Activated CD4-positive, alpha-beta T cell treated with anti-CD3 and anti-CD28 coated beads, Interleukin-2, amount 50 U/mL, for 48 hours (primary cell): ENCODE measurements at places on chromosomes 2 and 18.

- no peak for DNase-seq
Observed at GRCh38 chr2:85666435-85667316, 1.3 kb downstream of the SFTPB start.

GRCh38 chr2:205169464-205169863 is 512.8 kb upstream of the NRP2 start:
- DNase-seq, result no peak

GRCh38 chr2:9806298-9806610 is 37.0 kb upstream of the TAF1B start:
- DNase-seq, result no peak

DNA sequence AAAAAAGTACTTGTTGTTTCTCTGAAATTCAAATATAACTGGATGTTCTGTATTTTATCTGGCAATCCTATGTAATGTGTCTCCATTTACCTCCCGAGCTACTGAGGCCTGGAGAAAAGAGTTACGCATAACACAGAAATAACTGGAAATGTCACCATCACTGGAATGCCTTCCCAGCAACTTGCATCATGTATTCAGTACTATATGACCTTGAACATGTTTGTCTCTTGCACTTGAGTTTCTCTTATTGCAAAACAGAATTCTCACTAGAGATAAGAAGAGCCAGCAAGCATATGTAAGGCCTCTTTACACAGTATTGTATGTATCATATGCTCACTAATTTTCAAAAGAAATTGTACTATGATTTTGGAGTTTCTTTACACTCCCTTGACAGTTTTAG is 99.6 kb upstream of the CTAGE1 start:
- DNase-seq, result no peak

DNA sequence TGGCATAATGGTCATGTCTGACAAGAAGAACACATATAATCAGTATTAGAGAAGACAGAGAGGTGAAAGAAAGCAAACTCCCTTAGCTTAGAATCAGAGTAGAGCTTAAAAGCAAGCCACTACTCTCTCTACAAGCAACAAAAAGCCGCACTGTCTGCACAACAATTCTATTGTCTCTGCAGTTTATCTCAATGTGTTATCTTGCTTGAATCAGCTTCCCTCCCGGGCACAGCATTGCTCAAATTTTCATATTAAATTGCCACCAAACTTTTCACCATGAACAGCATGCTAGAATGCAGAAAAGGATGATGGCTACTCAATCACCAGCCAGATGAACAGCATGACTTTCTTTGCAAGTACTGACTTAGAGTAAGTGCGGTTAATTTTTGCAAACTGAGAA is 356.0 kb upstream of the KYNU start:
- DNase-seq, result no peak

GRCh38 chr2:55010149-55010591 is 40.1 kb downstream of the RTN4 start:
- DNase-seq, result peak; percentile 8

- DNase-seq, result no peak
Observed at GRCh38 chr18:75269124-75269680, 58.6 kb downstream of the TSHZ1 start.

- no peak for DNase-seq
Observed at GRCh38 chr2:29220506-29221270, 105.5 kb downstream of the CLIP4 start.

DNA sequence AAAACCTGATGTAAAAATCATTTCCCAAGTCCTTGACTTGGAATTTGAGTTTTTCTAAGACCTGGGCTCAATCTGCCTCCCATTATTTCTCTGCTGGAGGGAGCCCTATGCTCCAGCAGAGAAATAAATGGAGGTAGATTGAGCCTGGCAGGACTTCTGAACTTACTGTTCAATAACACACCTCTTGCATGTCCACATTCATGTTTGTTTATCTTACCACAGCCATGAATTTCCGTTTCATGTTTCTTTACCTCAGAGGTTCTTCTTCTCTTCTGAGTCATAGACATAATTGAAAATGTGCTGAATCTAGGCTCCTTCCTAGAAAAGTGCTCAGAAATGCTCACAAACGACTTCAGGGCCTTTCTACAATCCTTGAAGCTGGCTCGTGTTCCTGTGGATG is 170.8 kb downstream of the PMAIP1 start:
- no peak for DNase-seq

DNA sequence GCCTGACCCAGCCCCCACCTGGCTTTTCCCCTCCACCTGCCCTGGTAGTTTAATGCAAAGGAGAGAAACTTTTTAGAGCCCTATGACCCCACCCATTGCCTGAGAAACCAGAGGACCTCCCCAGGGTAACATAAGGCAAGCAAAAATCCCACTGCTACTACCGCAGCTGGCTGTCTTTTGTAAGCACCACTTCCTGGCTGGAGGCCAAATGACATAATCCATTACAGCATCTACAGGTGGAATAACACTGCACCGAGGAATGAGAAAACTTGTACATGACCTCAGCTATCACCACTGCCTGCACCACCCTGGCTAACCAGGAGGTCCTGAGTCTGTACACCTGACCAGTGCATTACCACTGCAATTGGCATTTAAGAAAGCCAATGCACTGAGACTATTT is 149.6 kb upstream of the GALNT5 start:
- DNase-seq, result no peak

DNA sequence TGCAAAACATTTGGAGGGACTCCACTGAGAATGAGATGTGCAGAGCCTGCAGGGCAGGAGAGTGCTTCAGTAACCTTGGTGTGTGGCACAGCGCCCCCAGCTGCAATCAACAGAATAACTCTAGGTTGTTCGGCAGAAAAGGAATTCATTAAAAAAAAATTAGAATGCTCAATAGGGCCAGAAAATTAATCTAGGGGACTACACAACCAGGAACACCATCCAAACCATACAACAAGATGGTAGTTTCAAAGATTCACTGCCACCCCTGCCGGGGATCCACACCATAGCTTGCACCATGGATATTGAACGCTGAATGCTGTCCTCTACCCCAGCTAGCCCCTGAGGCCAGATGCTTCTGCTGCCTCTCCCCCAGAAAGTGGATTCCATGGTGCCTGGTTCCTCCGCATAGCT is 50.1 kb downstream of the THUMPD2 start:
- peak; percentile 46 for DNase-seq

DNA sequence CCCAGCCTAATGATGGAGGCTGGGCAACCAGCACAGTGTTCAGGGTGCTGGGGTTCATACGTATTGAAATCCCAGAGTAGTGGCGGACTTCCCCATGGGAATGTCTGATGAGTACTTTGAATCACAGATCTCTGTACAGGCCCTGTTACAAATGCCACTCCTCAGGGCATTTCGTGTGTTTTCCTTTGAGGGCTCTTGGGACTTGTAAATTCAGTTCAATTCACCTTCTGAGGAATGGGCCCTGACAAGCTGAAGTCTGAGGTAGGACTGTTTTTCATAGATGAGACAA is 288 bp upstream of the RDH14 start:
- no peak for DNase-seq

GRCh38 chr18:67783196-67783946 is 266.9 kb upstream of the DSEL start:
- DNase-seq, result no peak

DNA sequence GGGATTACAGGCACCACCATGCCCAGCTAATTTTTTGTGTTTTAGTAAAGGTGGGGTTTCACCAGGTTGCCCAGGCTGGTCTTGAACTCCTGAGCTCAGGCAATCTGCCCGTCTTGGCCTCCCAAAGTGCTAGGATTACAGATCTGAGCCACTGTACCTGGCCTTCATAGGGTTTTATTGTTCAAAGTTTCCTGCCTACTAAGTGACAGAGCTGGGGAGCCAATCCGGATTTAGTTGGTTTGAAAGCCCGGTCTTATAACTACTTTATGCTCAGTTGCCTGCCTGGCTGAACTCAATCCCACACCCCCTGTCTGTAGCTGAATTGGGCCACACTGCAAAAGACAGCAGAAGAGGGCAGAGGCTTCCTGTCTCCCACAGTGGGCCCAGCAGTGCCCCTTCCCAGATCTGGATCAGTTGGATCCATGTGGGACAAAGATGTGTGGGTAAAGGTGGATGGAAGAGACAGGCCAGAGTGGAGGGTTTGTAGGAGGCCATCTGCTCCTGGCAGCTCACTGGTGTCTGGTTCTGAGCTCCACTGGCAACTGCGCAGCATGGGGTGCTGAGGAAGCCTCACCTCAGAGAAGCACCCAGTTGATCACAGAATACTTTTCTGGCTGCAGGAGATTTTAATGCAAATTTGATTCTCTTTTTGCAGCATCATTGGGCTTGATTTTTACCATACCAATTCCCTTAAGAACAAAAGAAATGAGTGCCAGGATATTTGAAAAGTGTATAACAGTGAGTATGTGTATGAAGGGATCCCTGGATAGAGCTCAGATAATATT is 144.9 kb downstream of the DDX1 start:
- no peak for DNase-seq

- DNase-seq, result no peak
Observed at GRCh38 chr2:120347396-120348060, 1.6 kb downstream of the INHBB start.

- no peak for DNase-seq
Observed at GRCh38 chr2:99662761-99663341, 173.0 kb upstream of the REV1 start.

DNA sequence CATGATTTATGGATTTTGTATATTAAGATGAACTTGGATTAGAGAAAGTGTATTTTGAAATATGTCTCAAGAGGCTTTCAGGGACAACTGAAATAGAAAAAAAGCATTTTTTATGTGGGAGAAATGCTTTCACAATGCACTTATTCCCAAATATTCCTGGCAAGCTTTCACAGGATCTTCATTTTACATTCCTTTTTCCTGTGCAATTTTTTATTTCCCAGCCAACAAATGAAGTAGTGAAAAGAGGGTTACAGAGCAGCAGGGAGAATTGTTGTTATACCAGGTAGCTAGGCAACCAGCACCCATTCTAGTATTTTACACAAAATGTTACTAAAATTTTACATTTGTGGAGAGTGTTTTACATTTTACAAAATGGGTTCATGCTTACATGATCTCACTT is 167.0 kb upstream of the RPRM start:
- DNase-seq, result no peak

GRCh38 chr2:190698895-190699294 is 50.0 kb downstream of the NAB1 start:
- no peak for DNase-seq

GRCh38 chr18:24629921-24630320 is 169.5 kb downstream of the HRH4 start:
- DNase-seq, result no peak

- no peak for DNase-seq
Observed at GRCh38 chr18:58535340-58536201, 93.3 kb downstream of the ALPK2 start.

DNA sequence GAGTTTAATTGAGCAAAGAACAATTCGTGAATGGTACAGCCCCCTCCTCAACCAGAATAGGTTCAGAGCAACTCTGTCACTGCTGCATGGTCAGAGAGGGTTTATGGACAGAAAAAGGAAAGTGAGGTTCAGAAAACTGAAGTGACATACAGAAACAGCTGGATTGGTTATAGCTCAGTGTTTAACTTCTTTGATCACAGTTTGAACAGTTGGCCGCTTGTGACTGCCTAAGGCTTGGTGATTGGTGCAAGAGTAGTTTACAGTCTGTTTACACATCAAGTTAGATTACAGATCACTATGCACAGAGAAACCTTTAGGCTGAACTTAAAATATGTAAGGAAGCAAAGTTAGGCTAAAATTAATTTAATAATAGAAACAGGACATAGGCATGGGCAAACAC is 459.2 kb downstream of the KCNJ3 start:
- DNase-seq, result no peak

- DNase-seq, result no peak
Observed at GRCh38 chr2:128797533-128797932, 478.9 kb upstream of the HS6ST1 start.

GRCh38 chr2:43486603-43487002 is 109.2 kb downstream of the THADA start:
- DNase-seq, result no peak

GRCh38 chr2:127420039-127420864 is 2.0 kb downstream of the PROC start:
- DNase-seq, result no peak

DNA sequence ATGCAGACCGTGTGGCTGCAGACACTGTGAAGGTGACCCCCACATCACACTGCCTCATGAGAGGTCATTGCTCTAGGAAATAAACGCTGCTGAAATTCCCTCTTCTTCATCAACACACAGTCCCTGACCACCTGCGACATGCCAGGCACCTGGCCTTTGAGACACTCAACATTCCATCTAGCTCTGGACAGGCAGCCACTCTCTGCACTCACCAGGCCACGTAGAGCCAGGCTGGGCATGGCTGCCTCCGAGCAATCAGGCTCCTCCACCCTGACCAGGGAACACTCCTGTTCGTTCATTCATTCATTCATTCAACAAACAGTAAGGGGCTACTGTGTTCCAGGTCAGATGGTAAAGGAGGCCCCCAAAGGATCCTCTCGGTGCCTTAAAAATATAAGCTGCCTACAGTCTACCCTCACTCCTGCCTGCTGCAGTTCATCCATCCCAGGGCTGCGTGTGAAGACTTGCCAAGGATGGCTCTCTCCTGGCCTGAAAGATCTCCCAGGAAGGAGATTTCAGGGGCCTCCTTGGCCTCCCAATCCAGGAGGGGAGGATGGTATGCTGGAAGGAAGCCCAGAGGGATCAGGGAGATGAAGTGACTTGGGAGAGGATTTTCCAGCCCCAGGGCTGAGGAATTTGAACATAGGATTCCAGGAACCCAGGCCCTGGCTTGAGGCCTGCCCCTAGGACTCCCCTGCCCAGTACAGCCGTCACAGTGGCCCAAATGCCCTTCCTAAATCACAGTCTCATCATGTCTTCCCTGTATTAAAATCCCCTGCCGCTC is 66.7 kb downstream of the TNS1 start:
- no peak for DNase-seq

- no peak for DNase-seq
Observed at GRCh38 chr2:23283653-23284052, 101.3 kb upstream of the KLHL29 start.

GRCh38 chr2:238277695-238278094 is 10.7 kb downstream of the PER2 start:
- no peak for DNase-seq

GRCh38 chr2:136356125-136357006 is 238.4 kb upstream of the CXCR4 start:
- DNase-seq, result no peak

GRCh38 chr2:3597567-3597966 is 2.7 kb downstream of the COLEC11 start:
- peak; percentile 30 for DNase-seq
